ENCODE measurements at places on chromosomes 4 and X.

DNA sequence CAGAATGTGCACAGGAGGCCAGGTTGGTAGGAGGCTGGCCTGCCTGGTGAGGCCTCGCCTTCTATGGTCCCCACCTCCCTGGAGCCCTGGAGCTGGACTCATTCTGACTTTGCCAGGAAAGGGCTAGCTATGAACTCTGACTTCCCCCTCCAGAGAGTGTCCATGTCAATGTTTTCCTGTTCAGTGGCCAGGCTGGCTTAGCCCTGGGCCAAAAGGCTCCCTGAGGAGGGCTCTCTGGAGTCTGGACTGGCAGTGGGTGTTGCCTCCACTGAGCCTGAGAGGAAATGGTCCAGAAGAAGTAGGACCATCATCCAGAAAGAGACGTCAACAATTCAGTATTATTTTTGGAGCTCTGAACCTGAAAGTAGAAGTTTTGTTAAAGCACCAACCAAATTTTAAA, 178.7 kb downstream of the CHIC2 start:
- no peak for DNase-seq

DNA sequence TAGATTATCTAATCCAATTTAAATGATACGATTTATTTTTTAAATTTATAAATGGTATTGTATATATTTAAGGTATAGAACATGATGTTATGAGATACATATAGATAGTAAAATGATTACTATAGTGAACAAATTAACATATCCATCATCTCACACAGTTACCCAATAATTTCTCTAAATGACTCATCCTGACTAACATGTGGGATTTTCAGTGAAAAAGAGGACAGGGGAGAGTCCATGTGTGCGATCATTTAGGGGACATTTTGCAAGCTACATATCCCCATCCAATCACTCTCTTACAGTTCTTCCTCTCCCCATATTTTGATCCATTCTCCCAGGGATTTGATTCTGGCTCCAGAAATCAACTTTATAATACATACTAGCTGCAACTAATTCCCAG, 88.2 kb downstream of the ABCB7 start:
- no peak for DNase-seq

GRCh38 chr4:53476232-53477037, 99.0 kb downstream of the FIP1L1 start:
- DNase-seq = peak; percentile 95

- no peak for DNase-seq
Observed at GRCh38 chr4:69951602-69952001, 13.9 kb downstream of the CSN2 start.

DNA sequence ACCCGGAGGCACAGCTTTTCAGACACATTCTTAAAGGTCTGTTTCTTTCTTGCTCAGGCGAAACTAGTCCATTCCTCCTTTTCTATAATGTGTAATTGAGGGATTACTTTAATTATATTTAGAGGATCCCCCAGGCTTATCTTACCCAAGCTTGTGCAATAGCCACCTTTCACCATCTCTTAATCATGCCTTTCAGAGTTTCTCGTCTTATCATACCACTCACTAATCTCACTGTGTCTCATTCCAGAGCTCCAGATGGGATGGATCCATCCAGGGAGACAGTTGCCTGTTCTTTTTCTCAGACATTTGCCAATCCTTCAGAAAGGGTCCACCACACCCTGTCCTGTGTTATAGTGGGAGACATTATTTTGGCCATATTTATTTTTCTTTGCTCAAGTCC, 12.5 kb downstream of the SPARCL1 start:
- no peak for DNase-seq

DNA sequence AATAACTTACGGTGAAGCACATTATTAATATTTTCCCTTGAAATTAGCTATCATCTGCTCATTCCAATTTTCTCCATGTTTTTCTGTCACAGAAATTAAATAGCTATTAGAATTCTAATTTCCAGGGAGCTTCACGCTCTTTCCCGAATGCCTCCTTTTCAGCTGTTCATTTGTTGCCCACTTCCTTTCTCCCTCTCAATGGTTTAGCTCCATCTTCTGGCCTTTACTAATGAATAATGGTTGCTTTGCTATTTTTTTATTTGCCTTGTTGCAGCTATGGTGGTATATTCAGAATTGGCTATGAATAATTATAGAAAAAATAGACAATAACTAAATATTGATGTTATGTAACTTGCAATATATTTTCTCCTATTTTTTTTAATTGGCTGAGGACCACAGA, 70.5 kb downstream of the GRIA2 start:
- no peak for DNase-seq
